Neural progenitor cell (in vitro differentiated cells): ENCODE measurements at places on chromosomes 7 and 10.

DNA sequence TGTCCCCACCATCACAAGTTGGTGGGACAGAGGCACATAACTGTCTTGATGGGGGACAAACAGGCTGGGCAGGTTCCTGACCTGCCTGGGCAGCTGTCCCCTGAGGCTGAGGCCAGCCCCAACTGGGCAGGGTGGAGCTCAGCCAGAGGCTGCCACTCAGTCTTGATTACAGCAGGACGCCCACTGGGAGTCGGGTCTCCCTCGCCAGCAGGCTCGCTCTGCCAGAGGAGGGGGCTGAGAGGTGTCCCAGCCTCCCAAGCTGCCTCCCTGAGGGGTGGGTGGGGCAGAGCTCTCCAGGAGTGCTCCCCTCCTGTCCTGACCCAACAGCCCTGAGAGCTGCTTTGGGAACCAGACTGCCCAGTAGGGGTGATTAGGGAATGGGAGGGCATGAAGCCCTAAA, 1.8 kb upstream of the CAMK2G start:
- no peak for DNase-seq

DNA sequence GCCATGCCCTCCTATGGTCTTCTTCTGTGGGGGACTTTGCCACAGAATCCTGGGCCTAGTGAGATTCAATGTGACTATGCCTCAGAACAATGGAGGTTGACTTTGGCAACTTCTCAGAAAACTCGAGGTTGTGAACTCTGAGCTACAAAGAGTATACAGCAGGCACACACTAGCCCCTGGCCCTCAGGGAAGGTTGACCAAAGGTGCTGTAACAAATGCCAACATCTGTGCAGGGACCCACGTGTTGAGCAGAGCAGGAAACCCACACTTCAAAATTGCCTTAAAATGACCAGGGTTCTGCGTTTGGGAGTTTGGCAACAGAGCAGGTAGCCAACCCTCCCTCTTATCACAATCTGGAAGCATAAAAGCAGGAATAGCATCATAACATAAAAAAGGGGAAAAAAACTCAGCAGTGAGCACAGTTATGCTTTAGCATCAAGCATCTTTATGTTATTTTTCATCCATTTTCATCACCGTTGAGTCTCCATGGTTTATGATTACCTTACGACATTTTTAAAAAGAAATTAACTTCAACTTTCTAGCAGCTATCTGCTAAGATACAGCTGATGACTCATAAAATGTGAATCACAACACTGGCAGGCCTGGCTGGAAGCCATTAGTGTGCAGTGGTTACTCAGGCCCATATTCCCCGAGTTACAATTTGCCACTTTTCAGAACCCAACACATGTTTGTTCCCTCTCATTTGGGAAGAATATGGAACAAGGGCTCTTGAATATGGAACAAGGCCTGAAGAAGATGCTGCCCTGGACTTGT, 11.1 kb downstream of the PRLHR start:
- DNase-seq = no peak

- DNase-seq = no peak
These were observed 291.0 kb downstream of the RNLS start for GRCh38 chr10:88292185-88292514.

- DNase-seq = peak; percentile 70
These were observed 2.9 kb downstream of the HABP2 start for GRCh38 chr10:113555751-113556150.

DNA sequence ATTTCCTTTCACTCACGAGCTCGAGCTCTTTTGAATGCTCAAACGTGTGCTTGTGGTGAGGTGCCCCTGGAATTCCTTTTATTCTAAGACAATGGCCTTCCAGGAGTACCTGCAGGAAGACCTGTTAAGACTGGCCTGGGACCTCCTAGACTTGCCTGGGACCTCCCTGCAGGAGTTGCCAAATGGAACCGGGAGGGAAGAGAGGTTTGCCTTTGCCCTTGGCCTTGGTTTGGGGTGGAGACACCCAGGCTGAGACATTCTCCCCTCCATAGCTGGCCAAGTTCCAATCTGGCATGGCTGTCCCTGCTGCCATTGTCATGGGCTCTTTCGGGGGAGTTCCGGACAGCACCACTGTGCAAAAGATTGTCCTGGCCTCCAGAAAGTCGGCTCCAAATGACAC, 39.7 kb downstream of the DNAJB12 start:
- peak; percentile 38 for DNase-seq

GRCh38 chr7:141407893-141408292, 143.3 kb upstream of the AGK start:
- DNase-seq = no peak

DNA sequence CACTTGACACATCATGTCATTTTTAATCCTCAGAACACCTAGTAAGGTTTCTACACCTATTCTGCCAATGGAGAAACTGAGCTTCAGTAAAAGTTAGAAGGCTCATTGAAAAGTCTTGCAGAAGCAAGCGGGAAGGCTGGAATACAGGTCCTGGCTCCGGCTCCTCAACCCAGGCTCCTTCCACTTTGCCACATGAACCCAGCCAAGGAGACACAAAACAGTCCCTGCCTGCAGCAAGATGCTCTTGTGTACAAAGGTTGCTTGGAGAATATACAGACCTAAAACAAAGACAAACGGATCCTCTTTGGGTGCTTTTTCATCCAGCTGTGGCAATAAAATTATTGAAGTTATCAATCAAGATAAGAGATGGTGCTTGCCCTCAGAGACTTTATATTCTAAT, 106.8 kb downstream of the SORBS1 start:
- DNase-seq = no peak

- peak; percentile 66 for DNase-seq
These were observed 110.7 kb downstream of the RALA start for GRCh38 chr7:39733881-39734632.

GRCh38 chr7:137985253-137985896, 16.5 kb downstream of the CREB3L2 start:
- DNase-seq = no peak

DNA sequence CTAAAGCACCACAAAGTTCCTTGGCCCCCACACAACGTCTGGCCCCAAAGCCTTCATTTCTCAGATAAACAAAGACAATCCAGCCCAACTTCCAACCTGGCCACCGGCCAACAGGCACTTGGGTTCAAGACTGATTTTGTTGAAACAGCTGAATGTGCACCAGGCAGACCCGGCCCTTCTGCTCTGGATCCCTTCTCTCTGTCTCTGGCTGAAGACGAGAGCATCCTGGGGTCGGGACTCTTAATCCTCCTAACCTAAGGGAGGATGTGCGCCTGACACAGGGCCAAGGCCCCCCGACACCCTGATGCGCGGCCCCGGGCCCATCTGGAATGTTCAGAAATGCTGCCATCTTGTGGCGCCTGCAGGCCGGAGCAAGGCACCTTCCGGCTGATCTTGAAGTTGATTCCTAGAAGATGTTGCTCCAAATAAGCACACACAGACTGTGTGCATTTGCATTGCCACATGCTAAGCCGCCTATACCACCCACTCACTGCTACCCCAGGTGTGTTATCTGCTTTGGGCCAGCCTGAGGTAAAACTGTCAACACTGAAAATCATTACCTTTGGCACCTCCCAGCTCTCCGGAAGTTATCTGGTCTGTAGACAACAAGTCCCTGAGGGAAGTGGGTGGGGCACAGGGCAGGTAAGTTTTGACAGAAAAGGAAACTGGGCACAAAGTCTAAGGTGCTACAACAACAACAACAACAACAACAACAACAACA, 98.4 kb upstream of the HABP2 start:
- DNase-seq = peak; percentile 77

- DNase-seq = peak; percentile 49
These were observed 748 bp upstream of the SH3PXD2A start for GRCh38 chr10:103855852-103856796.

GRCh38 chr10:24449321-24449740, 240.4 kb downstream of the KIAA1217 start:
- no peak for DNase-seq

DNA sequence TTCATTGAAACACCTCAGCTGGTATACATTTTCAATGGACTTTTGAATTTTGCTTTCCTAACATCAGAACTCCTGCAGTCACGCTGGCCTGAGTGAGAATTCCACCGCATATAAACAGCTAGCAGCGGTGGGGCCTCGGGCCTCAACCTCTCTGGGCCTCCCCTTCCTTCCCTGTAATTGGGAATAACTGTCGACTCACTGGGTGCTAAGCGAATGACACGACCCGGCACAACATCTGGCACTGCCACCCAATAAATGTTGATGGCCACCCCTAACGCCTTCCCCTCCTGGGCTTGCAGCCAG, 670 bp downstream of the RCC1L start:
- DNase-seq = no peak

DNA sequence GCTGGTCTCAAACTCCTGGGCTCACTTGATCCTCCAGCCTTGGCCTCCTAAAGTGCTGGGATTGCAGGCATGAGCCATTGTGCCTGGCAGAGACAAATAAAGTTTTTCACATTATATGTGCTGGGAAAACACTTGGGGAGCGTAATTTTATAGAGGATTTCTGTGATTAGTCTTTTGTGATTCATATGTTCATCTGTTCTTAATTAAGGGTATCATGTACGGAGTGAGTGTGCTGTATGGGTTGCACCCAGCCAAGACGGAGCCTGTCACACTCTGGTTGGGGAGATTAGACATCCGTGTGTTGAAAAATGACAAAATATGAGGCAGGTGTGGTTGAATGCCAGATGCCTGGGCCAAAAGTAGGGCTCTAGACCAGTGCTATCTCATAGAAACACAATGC, 10.3 kb downstream of the ADRB1 start:
- DNase-seq = no peak

DNA sequence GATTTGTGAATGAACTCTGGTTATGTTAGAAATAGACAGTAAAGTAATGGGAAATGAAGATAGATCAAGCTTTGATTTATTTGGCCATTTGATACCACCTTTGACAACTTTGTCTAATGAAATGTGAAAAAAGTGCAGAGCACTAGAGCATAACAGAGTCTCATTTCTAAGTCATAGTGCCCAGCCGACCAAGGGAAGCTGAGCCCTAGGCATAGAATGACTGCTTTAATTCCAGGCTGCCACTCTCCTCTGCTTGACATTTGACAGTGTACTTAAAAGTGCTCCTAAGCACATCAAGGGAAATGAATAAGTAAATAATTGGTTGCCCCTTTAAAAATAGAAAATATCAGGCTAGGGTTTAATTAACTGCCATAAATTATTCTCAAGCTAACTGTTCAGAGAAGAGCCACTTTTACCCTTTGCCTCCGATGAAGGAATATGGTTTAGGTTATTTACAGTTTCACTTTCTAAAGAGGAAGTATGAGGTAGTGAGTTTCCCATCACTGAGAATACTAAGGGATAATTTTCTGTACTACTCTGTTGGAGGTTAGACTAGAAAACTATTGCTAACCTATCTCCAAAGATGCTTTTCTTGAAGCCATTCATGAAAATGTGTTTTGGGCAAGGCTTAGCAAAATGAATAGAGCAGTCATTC, 591.6 kb downstream of the REEP3 start:
- no peak for DNase-seq

- peak; percentile 60 for DNase-seq
These were observed 3.8 kb upstream of the STN1 start for GRCh38 chr10:103921750-103922195.

GRCh38 chr10:17737027-17737965, 14.7 kb upstream of the TMEM236 start:
- peak; percentile 55 for DNase-seq

- DNase-seq = no peak
These were observed 31.3 kb downstream of the COX15 start for GRCh38 chr10:99700649-99701048.

DNA sequence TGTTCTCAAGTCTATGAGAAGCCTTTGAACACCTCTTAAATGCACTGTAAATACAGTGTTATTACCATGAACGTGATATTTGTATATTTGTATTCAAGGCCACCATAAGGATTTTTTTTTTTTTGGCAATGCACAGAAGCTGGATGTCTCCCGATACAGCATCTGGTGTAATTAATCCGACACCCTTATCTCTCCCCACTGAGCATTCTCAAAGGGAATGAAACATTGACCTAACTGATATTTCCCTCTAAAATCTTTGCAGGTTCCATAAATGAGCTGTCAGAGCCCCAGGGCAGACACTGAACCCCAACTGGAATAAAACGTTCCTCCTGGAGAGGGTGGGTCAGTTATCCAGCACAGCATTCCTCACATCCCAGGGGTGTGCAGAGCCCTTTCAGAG, 316.6 kb downstream of the PAXIP1 start:
- no peak for DNase-seq

DNA sequence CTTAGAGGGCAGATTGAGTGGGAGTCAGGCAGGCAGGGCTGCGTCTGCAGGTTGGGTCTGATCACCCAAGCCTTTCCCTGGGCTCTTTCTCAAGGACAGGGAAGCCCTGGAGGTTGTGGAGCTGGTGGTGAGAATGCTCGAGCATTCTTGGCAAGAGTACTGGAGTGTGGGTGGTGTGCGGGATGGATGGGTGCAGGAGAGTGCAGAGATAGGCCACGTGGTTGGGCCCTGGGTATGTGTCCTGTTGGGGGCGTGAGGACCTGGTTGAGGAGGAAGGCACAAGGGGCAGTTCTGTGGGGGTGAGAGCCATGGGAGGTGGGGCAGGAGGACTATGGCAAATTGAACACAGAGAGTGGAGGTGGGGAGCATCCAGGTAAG, 135.9 kb downstream of the PTPN20 start:
- no peak for DNase-seq

GRCh38 chr7:11294965-11295364, 321.3 kb downstream of the PHF14 start:
- DNase-seq = no peak

- no peak for DNase-seq
These were observed 28.0 kb upstream of the GNAI1 start for GRCh38 chr7:80106498-80107113.

GRCh38 chr7:29606287-29606721, 42.7 kb downstream of the PRR15 start:
- DNase-seq = no peak

- DNase-seq = no peak
These were observed 19.5 kb upstream of the ABCB5 start for GRCh38 chr7:20595971-20596370.

- no peak for DNase-seq
These were observed 28.3 kb upstream of the PLPP4 start for GRCh38 chr10:120428754-120429153.

GRCh38 chr7:87113077-87113476, 39.2 kb upstream of the DMTF1 start:
- no peak for DNase-seq

- DNase-seq = no peak
These were observed 235.5 kb upstream of the MEOX2 start for GRCh38 chr7:15922002-15922401.

DNA sequence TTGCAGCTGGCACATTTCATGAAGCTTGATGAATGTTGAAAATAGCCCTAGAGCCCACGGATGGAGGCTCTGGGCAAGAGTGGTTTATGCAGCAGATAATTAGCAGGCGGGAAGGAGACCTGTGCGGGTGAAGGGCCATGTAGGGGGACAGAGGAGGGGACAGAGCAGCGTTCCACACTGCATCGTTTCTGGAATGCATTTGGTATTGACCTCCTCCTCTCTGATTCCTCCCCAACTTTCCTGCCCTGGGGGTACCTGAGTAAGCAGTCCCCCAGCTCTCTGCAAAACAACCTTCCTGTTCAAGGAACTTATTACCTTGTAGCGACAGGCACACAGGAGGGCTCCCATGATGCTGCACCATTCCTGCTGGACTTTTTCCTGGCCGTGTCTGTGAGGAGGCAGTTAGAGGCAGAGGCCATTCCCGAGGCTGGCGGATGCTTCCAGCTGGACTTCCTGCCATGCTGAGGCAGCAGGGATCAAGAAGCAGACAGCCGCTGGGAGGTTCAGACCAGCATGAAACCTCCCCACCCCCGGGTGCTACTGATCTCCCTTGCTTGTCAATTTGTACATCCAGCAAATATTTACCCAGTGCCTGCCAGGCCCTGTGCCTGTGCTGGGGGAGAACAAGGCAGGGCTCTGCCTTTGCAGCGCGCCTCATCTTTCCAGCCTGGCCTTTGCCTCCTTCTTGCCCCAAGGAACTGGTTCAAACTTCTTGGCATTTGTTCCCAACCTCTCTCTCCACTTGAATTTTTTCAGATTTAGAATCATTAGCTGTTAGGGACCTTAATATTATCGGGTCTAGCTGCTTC, 28.7 kb downstream of the SLC29A3 start:
- DNase-seq = no peak
